Thoracic aorta endothelial cell (primary cell): ENCODE measurements at places on chromosomes 1 and 21. TPM values are rescaled to one million over a fixed set of nuclear protein-coding genes. Genes with fewer than 3 reads are reported as not detected.

Gene PLEKHM2
- 48.7 and 58.4 TPM in 2 replicates for total RNA-seq

Gene SERPINC1
- not detected in 2 replicates for total RNA-seq

Gene NUP210L
- total RNA-seq, result under 0.01 and 0.07 TPM in 2 replicates

Gene CASQ1
- not detected in 2 replicates for total RNA-seq

Gene FOXD3
- total RNA-seq, result not detected in 2 replicates

Gene SH3D21
- 2.8 and 3.1 TPM in 2 replicates for total RNA-seq

Gene TARDBP
- total RNA-seq, result 124 and 141 TPM in 2 replicates

Gene CD53
- total RNA-seq, result not detected in 2 replicates

Gene DIPK1A
- 1.1 and 1.4 TPM in 2 replicates for total RNA-seq

Gene PRPF38B
- 34.6 and 34.8 TPM in 2 replicates for total RNA-seq

Gene AGMAT
- total RNA-seq, result 0.93 and 2.3 TPM in 2 replicates

Gene ZNF691
- 5.7 and 6.2 TPM in 2 replicates for total RNA-seq

Gene PAPPA2
- total RNA-seq, result 0.14 and 0.80 TPM in 2 replicates

Gene MMP23B
- 0.13 and 0.29 TPM in 2 replicates for total RNA-seq

Gene MYOG
- not detected in 2 replicates for total RNA-seq

Gene ETV3L
- not detected in 2 replicates for total RNA-seq

Gene C8B
- total RNA-seq, result not detected in 2 replicates

Gene GJA9
- not detected in 2 replicates for total RNA-seq

Gene AGT
- not detected in 2 replicates for total RNA-seq

Gene CFAP74
- not detected in 2 replicates for total RNA-seq

Gene ZBTB48
- total RNA-seq, result 7.8 and 10.1 TPM in 2 replicates

Gene THEM5
- not detected in 2 replicates for total RNA-seq

Gene PROK1
- total RNA-seq, result not detected in 2 replicates

Gene CELA3B
- total RNA-seq, result 0.40 TPM in 1 of 2 replicates, not detected in the other

Gene RGS18
- total RNA-seq, result not detected in 2 replicates

Gene FCRLA
- not detected in 2 replicates for total RNA-seq

Gene C1orf35
- 7.3 and 10.1 TPM in 2 replicates for total RNA-seq

Gene IGSF5
- total RNA-seq, result not detected in 2 replicates

Gene E2F2
- 3.9 and 6.0 TPM in 2 replicates for total RNA-seq

Gene FCGR1A
- not detected in 2 replicates for total RNA-seq

Gene NR0B2
- total RNA-seq, result not detected in 2 replicates

Gene EXTL1
- total RNA-seq, result under 0.01 TPM in 2 replicates

Gene MATN1
- under 0.01 and 0.13 TPM in 2 replicates for total RNA-seq

Gene SRSF11
- 205 and 228 TPM in 2 replicates for total RNA-seq
